Glomerular endothelial cell (primary cell): ENCODE measurements at places on chromosomes 7 and 10. TPM values are rescaled to one million over a fixed set of nuclear protein-coding genes. Genes with fewer than 3 reads are reported as not detected.

DYNC1I1 gene
- total RNA-seq, result 0.44 and 2.2 TPM in 2 replicates

GJD4 gene
- total RNA-seq, result not detected in 2 replicates

PON1 gene
- total RNA-seq, result not detected in 2 replicates

PNLIPRP2 gene
- total RNA-seq, result not detected in 2 replicates

KNDC1 gene
- total RNA-seq, result not detected in 2 replicates

SPDYE5 gene
- not detected in 2 replicates for total RNA-seq

UPF2 gene
- total RNA-seq, result 13.1 and 17.1 TPM in 2 replicates

WIPF3 gene
- not detected in 2 replicates for total RNA-seq

LRRN3 gene
- 0.05 and 0.76 TPM in 2 replicates for total RNA-seq

PDE1C gene
- 1.9 and 2.6 TPM in 2 replicates for total RNA-seq

UNCX gene
- total RNA-seq, result not detected in 2 replicates

RPP30 gene
- total RNA-seq, result 34.8 and 50.2 TPM in 2 replicates

CYCS gene
- 31.8 and 54.5 TPM in 2 replicates for total RNA-seq

ZFAND2A gene
- total RNA-seq, result 18.1 and 23.5 TPM in 2 replicates

KIF20B gene
- 4.2 and 6.9 TPM in 2 replicates for total RNA-seq

AHR gene
- 51.8 and 56.9 TPM in 2 replicates for total RNA-seq

TYW1B gene
- total RNA-seq, result 0.19 and 1.3 TPM in 2 replicates

NPY4R gene
- not detected in 2 replicates for total RNA-seq

KLF14 gene
- total RNA-seq, result not detected in 2 replicates

FAM24B gene
- total RNA-seq, result 3.8 and 4.7 TPM in 2 replicates

SOSTDC1 gene
- not detected in 2 replicates for total RNA-seq

FAM25G gene
- not detected in 2 replicates for total RNA-seq

C10orf143 gene
- 0.10 TPM in 1 of 2 replicates, not detected in the other for total RNA-seq

DNAH11 gene
- under 0.01 and 3.4 TPM in 2 replicates for total RNA-seq

CFAP70 gene
- 0.39 and 0.41 TPM in 2 replicates for total RNA-seq

INHBA gene
- total RNA-seq, result 20.2 and 53.6 TPM in 2 replicates

SFMBT2 gene
- total RNA-seq, result 3.1 and 4.8 TPM in 2 replicates

SPRN gene
- total RNA-seq, result 0.64 and 0.92 TPM in 2 replicates

TMEM229A gene
- total RNA-seq, result not detected in 2 replicates

TBXAS1 gene
- total RNA-seq, result 8.1 and 9.0 TPM in 2 replicates

GPRIN2 gene
- total RNA-seq, result 0.10 and 0.41 TPM in 2 replicates

SFRP5 gene
- total RNA-seq, result not detected in 2 replicates

OR2A5 gene
- not detected in 2 replicates for total RNA-seq

MUC3A gene
- total RNA-seq, result not detected in 2 replicates

HILPDA gene
- total RNA-seq, result 11.6 and 16.6 TPM in 2 replicates

MEIG1 gene
- total RNA-seq, result not detected in 2 replicates

FGFBP3 gene
- total RNA-seq, result 0.63 and 0.93 TPM in 2 replicates

ZCCHC24 gene
- total RNA-seq, result 9.4 and 15.8 TPM in 2 replicates

TCAF2 gene
- 18.5 and 26.6 TPM in 2 replicates for total RNA-seq

MSS51 gene
- 1.3 and 2.4 TPM in 2 replicates for total RNA-seq

NKX2-3 gene
- total RNA-seq, result not detected in 2 replicates

GPER1 gene
- total RNA-seq, result 1.4 and 1.8 TPM in 2 replicates

HPS1 gene
- 69.5 and 71.1 TPM in 2 replicates for total RNA-seq

GIMAP4 gene
- total RNA-seq, result 83.5 and 97.6 TPM in 2 replicates

PLPP4 gene
- total RNA-seq, result 3.9 and 11.1 TPM in 2 replicates

SVOPL gene
- not detected in 2 replicates for total RNA-seq

HOGA1 gene
- 0.12 and 0.15 TPM in 2 replicates for total RNA-seq

CNPY1 gene
- total RNA-seq, result not detected in 2 replicates

GARIN1A gene
- total RNA-seq, result 0.05 and 0.64 TPM in 2 replicates

STEAP2 gene
- total RNA-seq, result 0.05 and 0.70 TPM in 2 replicates

ST8SIA6 gene
- 0.76 TPM in 1 of 2 replicates, not detected in the other for total RNA-seq

GFRA1 gene
- total RNA-seq, result 0.99 and 5.6 TPM in 2 replicates

EN2 gene
- total RNA-seq, result not detected in 2 replicates

HPSE2 gene
- total RNA-seq, result not detected in 2 replicates

RAB19 gene
- total RNA-seq, result not detected in 2 replicates

NUDT13 gene
- 0.97 and 0.99 TPM in 2 replicates for total RNA-seq
